ENCODE measurements at places on chromosomes 1 and 21. TPM values are rescaled to one million over a fixed set of nuclear protein-coding genes. Genes with fewer than 3 reads are reported as not detected.

Gene BMP8A
- total RNA-seq = 1.2 TPM

Gene CHI3L1
- total RNA-seq = 1.4 TPM

Gene FYB2
- total RNA-seq = not detected

Gene TAF13
- total RNA-seq = 50.3 TPM

Gene LCE1F
- not detected for total RNA-seq

Gene PHC2
- 183 TPM for total RNA-seq

Gene TFF2
- not detected for total RNA-seq

Gene FMO4
- total RNA-seq = 4.1 TPM

Gene ORC1
- total RNA-seq = 5.8 TPM

Gene SELP
- total RNA-seq = not detected

Gene GBP2
- total RNA-seq = 31.7 TPM

Gene KCNK2
- total RNA-seq = 7.8 TPM

Gene MIS18A
- total RNA-seq = 15.3 TPM

Gene ABCG1
- not detected for total RNA-seq

Gene CD48
- not detected for total RNA-seq

Gene PLA2G2D
- total RNA-seq = not detected

Gene ITSN1
- 62.7 TPM for total RNA-seq

Gene TEKT2
- not detected for total RNA-seq

Gene LMOD1
- total RNA-seq = 9.8 TPM

Gene PRR9
- not detected for total RNA-seq

Gene GOLT1A
- total RNA-seq = not detected

Gene DRAM2
- 69.5 TPM for total RNA-seq

Gene TRIM67
- not detected for total RNA-seq

Gene GIPC2
- total RNA-seq = 1.4 TPM

Gene FNDC5
- 0.58 TPM for total RNA-seq

Gene LYPD8
- total RNA-seq = not detected

Gene DEDD
- total RNA-seq = 31.9 TPM

Gene CFHR5
- not detected for total RNA-seq
